Activated CD4-positive, alpha-beta memory T cell treated with anti-CD3 and anti-CD28 coated beads, Interleukin-2, amount 10 ng/mL, durations not matched to agents 7 days and 5 days (primary cell): ENCODE measurements at places on chromosomes 3 and 15.

- no peak for DNase-seq
Observed at GRCh38 chr3:61901496-61901895, 340.1 kb downstream of the PTPRG start.

- peak; percentile 22 for DNase-seq
Observed at GRCh38 chr3:189233225-189233858, 61.6 kb downstream of the TPRG1 start.

DNA sequence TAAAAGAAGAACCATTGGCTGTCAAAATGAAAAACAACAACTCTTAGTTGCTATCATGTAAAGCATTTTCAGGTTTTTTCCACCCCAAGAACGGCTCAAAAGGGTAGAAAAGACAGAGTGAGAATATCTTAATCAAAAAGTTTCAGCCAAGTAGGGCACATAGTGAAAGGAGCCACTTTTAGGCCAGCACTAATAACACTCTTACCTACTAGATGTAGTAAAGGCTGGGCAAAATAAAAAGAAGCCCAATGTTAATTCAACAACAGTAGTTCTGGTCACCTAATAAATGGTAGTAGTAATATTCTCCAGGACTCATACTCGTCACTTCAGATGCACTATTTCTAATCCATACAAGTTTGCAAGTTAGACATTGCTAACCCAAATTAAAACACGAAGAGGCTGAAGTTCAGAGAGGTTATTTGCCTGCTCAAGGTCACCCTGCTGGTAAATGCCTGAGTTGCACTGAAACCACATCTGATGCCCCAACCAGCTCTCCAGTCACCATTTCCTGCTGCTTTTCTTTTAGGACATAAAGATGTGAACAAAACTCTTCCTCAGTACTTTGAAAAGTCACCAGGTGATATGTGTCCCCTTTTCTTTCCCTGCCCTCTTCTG is 7.5 kb downstream of the GOLIM4 start:
- no peak for DNase-seq

- DNase-seq, result no peak
Observed at GRCh38 chr3:10312391-10312790, 8.5 kb downstream of the SEC13 start.

DNA sequence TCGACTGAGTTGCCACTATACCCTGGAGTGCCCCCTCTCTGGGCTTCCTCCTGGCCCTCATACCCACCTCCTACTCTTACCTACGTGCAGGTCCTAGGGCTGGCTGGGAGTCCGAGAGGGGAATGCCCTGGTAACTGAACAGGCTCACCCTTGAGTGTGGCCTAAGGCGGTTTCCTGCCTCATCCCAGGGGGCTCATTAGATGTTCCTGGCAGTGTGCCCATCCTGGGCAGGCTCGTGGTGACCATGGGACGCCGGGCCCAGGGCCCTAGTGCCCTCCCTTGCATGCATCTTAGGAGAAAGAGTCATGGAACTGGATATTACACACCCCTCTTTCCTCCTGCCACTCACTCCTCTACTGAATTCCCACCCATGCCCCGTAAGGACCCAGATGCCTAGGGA is 2.8 kb downstream of the SEMA4B start:
- DNase-seq, result no peak

- DNase-seq, result peak; percentile 31
Observed at GRCh38 chr3:81581966-81582599, 179.4 kb downstream of the GBE1 start.
